Left cardiac atrium (tissue), 4 donors: ENCODE measurements at places on chromosomes 2 and 18.

DNA sequence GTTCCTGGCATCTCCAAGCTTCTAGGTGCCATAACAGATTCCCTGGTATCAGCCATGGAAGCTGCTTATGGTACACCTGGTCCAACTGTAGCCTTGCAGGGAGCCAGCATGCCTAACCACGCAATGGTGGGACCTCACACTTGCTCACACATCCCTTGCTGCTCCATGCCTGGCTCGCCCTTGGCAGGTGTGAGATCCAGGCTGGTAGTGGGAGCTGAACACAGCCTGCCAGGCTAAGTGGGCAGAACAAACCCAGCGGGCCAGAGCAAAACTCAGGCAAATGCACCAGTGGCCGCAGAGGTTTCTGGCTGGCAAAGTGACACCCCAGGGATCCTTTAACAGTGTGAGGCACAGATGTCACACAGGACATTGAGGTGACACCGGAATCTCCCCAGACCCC is 185.8 kb downstream of the NDUFA10 start:
- no peak for DNase-seq

DNA sequence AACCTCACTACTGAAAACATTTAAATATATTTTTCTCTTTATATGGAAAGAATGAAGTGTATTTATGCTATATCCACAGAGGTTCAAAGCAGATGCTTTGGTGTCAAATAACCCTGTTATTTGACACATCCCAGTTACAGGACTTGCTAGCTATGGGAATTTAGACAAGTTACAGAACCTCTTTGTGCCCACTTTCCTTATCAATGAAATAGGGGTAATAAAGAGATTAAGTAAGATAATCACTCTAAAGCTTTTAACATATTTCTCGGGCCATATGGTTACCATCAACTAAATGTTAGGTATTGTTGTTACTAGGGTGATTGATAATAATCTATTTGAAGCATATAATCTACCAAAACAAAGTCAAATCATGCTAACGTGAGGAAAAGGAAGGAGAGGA is 1660.6 kb upstream of the NXPH2 start:
- no peak for DNase-seq

DNA sequence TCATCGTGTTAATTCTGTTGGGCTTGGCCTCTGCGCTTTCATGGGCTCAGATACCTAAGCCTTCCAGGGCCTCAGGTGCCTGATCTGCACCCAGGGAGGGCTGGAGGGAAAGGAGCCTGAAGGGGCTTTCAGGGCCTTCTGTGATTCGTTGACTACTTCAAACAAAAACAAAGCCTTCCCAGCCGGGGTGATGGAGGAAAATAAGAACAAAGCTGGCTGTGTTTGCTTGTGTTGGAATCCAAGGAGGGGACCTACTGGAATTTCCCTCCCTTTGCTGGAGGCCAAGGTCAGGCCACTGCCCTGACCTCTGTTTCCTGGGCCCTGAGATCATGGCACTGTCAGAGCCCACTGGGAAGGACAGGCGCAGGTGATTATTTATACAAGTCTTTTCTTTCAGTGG is 135.3 kb downstream of the KLHL29 start:
- no peak for DNase-seq

GRCh38 chr2:1370461-1370860 is 42.8 kb upstream of the TPO start:
- DNase-seq, result no peak

GRCh38 chr2:127604986-127605385 is 41.0 kb upstream of the GPR17 start:
- DNase-seq, result no peak
